ENCODE measurements at places on chromosomes 6 and 20. TPM values are rescaled to one million over a fixed set of nuclear protein-coding genes. Genes with fewer than 3 reads are reported as not detected.

- DNase-seq, result no peak
Observed at GRCh38 chr6:10569392-10570127, 48.4 kb downstream of the GCNT2 start.

DNA sequence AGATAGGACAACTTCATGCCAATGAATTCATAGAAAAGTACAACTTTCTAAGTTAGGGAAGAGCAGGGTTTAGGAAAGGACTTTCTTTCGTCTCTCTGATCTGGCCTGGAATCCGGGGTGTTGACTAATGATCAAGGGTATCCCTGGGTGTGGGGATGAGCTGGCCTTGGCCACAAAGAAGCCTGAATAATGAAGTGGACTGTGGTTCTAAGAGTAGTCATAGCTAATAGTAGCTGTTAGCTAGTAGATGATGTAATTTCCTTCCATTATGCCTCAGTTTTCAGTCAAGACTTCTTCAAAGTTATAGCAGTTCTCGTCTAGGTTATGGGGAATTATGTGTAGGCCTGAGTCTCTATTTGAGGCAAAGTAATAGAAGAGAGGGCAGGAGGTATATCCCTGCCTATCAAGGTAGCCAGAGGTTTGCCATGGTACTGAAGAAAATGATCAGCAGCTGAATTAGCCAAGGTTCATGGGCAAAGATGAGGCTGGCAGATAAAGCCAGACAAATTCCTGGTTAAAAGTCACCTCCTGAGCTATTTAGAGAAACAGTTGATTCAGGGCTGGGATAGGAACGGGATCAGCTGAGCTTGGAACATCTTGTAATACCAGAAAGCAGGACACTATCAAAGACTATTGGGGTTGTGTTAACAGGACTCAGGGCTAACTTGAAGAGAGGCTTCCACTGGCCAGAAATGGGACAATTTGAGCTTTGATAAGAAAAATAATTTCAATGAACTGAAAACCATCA lies 18.7 kb upstream of the TRPC4AP start:
- no peak for DNase-seq

DNA sequence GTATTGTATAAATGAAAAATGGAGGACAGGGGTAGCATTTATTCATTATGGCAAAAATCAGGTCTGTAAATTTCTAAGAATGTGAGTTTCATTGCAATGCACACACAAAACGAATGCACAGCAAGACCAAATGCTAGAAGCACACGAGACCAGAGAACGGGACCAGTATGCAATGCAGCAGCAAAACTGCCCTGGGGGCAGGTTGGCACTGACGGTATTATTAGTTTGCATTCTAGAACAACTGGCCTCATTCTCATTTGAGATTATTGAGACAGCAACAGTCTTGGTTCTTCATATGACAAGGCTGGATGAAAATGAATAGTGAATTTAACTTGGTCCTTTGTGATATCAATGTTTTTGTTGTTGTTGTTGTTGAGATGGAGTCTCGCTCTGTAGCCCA lies 9.0 kb upstream of the MTRES1 start:
- DNase-seq, result no peak

DNA sequence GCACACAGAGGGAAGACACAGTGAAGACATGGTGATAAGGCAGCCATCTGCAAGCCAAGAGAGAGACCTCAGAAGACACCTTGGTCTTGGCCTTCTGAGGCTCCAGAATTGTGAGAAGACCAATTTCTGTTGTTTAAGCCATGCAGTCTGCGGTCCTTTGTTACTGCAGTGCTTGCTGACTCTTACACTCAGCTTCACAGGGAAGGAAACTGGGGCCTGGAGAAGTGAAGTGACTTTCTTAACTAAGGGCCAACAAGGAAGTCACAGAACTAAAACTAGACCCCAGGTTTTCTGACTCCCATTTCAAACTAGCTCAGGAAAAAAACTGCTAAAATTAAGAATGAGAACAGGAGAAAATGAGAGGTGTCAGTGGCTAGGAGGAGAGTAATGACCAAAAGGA lies 74.3 kb downstream of the TNFRSF21 start:
- DNase-seq, result no peak

GRCh38 chr20:15439551-15439950 lies 1102.1 kb upstream of the FLRT3 start:
- no peak for DNase-seq

GRCh38 chr6:137798261-137798660 lies 68.8 kb upstream of the TNFAIP3 start:
- DNase-seq, result no peak

BNIP5 gene
- total RNA-seq, result not detected

FOXS1 gene
- total RNA-seq, result 1.6 TPM

Measured in left ventricle myocardium inferior (tissue), 1 donor.